ENCODE measurements at places on chromosomes 1 and 21.

GRCh38 chr1:223716302-223716862, 4.0 kb downstream of the CAPN2 start:
- peak; percentile 33 for DNase-seq

- no peak for DNase-seq
These were observed 270.6 kb downstream of the NEGR1 start for GRCh38 chr1:72011721-72012120.

- DNase-seq: peak; percentile 49
These were observed 87.9 kb upstream of the PAPPA2 start for GRCh38 chr1:176374967-176375569.

GRCh38 chr1:245742896-245743295, 588.1 kb downstream of the KIF26B start:
- no peak for DNase-seq

GRCh38 chr1:15296585-15297321, 49.7 kb downstream of the FHAD1 start:
- DNase-seq: no peak

DNA sequence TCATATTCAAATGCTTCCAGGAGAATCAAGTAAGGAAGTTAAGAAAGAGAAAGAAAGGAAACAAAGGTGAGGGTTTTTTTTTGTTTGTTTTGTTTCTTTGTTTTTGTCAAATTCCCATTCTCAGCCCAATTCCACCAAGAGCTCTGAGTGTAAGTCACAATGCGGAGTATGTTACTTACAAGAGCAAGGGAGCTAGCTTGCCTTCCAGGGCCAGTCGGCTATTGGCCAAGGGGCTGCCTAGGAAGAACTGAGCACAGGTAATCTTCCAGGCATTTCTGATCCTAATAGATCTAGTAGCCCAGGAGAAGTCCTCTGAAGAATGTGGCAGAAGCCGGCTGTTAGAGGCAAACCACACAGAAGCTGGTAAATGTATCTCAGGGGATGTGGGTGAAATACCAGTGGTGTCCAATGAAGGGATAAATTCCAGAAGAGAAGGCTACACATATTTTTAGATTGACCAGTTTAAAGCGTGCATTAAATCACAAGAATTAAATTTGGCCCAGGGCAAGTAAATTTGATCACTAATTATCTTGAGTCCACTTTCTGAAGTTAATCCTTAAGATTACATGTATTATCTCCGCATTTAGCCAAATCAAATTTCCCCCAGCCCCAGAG, 239.6 kb upstream of the ADAMTS5 start:
- DNase-seq: no peak

DNA sequence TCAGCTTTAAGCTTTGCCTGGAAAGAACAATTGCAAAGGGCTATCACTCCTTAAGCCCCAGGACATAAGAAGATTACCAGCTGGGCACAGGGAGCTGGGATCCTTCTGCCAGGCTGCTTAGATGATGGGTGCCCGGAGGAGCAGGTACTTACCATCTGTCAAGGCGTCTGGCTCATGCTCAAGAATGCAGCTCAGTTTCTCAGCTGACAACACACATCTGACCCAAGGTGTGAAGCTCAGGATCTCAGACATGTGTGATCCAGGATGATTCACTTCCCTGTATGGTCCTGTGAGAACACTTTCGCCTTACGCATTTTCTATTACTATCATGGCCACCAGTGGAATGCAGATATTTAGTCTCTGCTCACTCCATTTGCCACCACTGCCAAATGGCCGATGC, 14.7 kb upstream of the DISC1 start:
- DNase-seq: no peak

GRCh38 chr1:41366455-41367287, 5.4 kb downstream of the FOXO6 start:
- peak; percentile 48 for DNase-seq

GRCh38 chr1:151309811-151310323, 17.3 kb downstream of the PI4KB start:
- no peak for DNase-seq

DNA sequence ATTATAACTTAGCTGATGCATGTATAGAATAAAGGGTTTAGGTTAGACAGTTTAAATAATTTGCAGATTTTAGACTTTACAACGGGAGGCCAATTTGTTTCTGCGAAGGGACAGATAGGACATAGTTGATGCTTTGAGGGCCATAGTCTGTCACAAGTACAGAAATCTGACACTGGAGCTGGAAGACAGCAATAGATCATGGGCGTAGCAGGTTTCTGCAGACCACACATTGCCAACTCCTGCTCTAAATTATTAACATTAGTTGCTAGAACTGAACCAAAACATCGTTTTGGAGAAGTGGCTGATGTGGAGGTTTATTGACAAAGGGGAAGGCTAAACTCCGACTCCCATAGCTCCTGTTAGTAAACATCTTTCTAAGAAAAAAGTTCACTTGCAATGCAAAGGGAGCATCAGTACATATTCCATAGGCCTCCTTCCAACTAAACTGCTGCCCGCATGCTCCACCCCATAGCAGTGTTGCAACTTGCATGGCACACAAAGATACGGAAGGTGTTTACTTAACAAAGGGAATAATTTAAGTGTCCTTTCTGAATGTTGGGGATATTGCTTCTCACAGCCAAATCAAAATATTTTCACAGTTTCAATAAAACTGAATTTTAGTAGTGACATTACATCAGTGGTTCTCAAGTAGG, 862.0 kb upstream of the CXADR start:
- no peak for DNase-seq

DNA sequence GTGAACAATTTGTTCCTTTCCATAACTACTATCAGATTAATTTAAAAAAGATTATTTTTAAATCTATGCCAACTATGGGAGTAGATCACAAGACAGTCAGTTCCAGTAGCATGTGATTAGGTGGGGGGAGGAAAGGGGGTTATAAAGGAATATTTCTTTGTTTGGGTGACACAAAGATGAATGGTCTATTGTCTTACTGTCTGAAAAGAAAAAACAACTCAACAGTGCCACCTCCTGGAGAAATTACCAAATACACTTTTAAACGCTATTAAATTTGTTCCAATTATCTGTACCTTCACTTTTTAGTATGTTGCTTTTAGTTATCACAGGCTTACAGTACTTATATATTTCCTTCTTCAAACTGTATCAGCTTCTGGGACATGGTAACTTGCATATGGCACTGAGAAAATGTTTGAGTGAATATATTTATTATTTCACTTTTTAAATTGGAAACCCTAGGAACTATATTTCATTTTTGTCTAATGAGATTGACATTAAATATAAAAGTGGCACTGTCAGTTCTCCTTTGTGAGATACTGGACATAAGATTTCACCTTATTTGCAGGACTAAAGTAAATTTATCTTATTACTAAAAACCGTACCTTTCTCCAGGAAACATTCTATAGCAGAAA, 1.7 kb upstream of the SORT1 start:
- DNase-seq: no peak

GRCh38 chr1:115557715-115558114, 84.1 kb upstream of the VANGL1 start:
- no peak for DNase-seq

GRCh38 chr1:156096640-156097391, 14.6 kb upstream of the MEX3A start:
- peak; percentile 88 for DNase-seq

DNA sequence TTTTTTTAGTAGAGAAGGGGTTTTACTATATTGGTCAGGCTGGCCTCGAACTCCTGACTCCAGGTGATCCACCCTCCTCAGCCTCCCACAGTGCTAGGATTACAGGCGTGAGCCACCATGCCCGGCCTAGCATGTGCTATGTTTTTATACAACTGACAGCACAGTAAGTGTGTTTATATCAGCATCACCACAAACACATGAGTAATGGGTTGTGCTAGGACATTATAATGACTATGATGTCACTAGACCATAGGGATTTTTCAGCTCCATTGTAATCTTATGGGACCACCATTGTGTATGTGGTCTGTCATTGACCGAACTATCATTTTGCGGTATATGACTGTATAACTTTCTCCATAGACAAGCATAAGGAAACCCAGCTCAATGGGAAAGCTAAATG, 6.3 kb downstream of the LEFTY2 start:
- DNase-seq: no peak

Measured in activated CD8-positive, alpha-beta memory T cell treated with anti-CD3 and anti-CD28 coated beads, Interleukin-2, amount 50 U/mL, for 4 hours (primary cell).